ENCODE measurements at places on chromosomes 16 and 17. TPM values are rescaled to one million over a fixed set of nuclear protein-coding genes. Genes with fewer than 3 reads are reported as not detected.

GRCh38 chr16:84581158-84581557, 36.7 kb downstream of the COTL1 start:
- no peak for ATAC-seq

DNA sequence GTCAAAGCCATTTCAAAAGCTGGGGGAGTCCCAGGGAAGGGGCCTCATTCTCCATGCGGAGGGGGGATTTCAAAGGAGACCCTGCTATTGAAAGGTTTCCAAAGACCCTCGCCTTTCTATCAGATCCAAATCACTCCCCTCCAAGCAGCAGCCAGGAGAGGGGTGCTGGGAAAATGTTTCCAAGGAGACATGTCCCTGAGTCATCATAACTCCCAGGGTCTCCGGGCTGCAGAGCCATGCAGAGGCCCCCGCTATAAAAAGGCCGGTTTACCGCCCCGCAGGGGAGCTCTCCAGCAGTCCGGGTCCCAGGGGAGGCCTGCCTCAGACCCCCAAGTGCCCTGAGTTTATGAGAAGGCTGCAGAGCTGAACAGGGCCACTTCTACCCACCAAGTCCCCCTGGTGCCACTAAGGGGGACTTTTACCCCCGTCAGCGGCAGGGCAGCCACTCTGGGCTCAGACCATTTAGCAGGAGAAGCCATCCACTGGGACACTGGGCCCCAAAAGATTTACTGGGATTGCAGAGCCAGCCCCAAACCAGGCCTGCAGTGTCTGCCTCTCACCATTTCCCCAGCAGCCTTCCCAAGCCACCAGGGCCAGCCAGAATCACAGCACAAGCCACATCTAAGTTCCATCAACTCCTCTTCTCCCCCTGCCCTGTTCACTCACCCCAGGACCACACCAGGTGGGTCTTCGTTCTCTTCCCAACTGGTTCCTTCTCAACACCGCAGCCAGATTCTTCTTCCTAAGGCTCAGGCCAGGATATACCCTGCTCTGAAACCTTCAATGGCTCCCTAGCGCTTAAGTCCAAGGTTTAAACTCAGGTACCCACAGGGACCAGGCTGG, 234.4 kb downstream of the ZNF423 start:
- ATAC-seq = no peak

GRCh38 chr17:7203391-7203790, 16.2 kb downstream of the DLG4 start:
- no peak for ATAC-seq

GRCh38 chr17:67004181-67004580, 39.7 kb downstream of the CACNG4 start:
- no peak for ATAC-seq

Gene CDH1
- total RNA-seq = 0.15 TPM

All from gastroesophageal sphincter (tissue), 4 donors.